ENCODE measurements at places on chromosomes 11 and 22.

DNA sequence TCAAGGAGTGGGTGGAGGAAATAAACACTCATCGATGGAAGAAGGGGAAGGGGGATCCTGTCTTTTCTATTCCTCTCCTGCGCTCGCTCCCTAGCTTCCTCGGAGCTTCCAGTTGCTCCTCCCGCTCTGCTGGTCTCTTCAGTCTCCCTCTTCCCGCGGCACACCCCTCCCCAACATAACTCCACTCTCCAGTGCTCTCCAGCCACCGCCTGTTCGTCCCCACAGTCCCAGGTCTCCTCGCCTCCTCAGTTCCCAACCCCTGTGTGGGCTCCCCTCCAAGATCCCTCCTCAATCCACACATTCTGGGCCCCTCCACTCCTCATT lies 438 bp downstream of the ZW10 start:
- no peak for ATAC-seq

GRCh38 chr11:43515090-43515489 lies 156.4 kb downstream of the TTC17 start:
- no peak for ATAC-seq

GRCh38 chr11:4454021-4454420 lies 4.9 kb downstream of the OR52K2 start:
- ATAC-seq: no peak

GRCh38 chr22:43789452-43789851 lies 22.7 kb downstream of the EFCAB6 start:
- ATAC-seq: peak; percentile 35

GRCh38 chr22:31185056-31185455 lies 25.1 kb downstream of the RNF185 start:
- no peak for ATAC-seq

- ATAC-seq: no peak
Measured at GRCh38 chr11:1300569-1301187, 8.8 kb downstream of the TOLLIP start.

DNA sequence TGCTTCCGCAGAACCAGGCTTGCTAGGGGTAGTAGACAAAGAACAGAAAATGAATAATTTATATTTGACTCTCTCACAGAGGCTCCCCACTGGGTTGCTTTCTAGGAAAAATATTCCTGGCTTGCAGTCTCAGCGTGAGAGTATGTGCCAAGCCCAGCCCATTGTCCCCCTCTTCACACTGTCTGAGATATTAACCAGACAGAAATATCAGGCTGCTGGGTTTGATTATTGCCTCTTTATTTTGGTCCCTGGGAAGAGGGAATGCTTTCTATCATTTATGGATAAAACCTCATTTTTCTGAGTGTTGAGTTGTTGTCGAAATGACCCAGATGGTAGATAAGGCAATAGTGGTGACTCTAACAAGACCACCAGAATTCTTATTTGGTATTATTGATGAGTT lies 367.9 kb downstream of the METTL15 start:
- ATAC-seq: no peak

GRCh38 chr11:35324981-35325380 lies 94.4 kb downstream of the SLC1A2 start:
- ATAC-seq: no peak

DNA sequence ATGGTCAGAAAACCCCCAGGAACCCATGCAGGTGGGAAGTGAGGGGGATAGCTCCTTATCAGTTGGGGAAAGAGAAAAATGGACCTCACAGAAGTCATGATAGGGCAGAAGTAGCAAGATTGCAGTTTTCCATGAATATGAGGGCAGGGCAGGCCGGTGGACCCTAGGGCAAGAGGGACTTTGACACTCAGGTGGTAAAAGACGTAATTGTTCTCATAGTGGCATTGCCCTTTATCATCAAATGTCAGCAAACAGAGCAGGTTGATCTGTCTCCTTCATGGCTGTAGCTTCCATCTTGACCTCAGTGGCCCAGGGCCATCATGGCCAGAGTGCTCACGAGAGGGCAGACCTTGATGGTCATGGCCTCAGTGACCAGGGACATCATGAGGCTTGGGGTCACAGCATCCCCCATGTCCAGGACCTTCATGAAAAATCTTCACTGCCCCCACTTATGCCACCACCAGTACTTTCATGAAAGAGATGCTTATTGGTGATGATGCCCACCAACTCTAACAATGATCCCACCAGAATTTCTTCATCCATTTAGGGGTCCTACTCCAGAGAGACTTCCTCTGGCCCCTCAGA lies 127.1 kb downstream of the SNX19 start:
- no peak for ATAC-seq

- ATAC-seq: no peak
Measured at GRCh38 chr11:46363031-46363407, 15.8 kb downstream of the DGKZ start.

- no peak for ATAC-seq
Measured at GRCh38 chr11:66493130-66493529, 12.9 kb downstream of the DPP3 start.

- ATAC-seq: no peak
Measured at GRCh38 chr11:62778441-62778840, 7.2 kb downstream of the TAF6L start.

- no peak for ATAC-seq
Measured at GRCh38 chr22:37101311-37102066, 8.0 kb downstream of the TMPRSS6 start.

- no peak for ATAC-seq
Measured at GRCh38 chr11:34530545-34531234, 17.1 kb upstream of the ELF5 start.

DNA sequence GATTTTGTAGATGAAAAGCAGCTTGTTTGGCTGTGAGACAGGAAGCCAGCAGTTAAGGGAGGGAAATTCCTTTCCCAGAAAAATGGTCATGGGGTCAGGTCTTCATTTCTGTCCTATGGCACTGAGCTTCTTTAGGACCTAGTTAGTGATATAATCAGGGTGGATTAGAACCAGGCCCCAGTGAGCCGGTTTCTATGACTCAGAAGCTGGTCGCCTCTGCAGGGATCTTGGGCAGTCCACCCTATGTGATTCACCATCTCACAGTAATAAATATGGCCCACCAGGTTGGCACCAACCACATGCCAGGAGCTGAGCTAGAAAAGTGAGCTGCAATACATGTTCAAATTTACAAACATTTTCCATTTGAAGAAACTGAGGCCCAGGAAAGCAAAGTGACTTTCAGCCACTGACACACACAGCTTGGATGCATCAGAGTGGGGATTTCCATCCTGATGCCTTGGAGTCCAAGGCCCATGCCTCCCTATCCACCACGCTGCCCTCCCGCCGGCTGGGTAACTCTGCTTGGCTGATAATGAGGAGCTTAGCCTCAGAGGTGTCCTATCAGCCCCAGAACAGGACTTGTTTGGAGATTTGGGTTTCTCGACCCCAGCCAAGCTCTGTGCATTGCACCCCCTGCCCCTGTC lies 42.0 kb downstream of the CD82 start:
- ATAC-seq: no peak

DNA sequence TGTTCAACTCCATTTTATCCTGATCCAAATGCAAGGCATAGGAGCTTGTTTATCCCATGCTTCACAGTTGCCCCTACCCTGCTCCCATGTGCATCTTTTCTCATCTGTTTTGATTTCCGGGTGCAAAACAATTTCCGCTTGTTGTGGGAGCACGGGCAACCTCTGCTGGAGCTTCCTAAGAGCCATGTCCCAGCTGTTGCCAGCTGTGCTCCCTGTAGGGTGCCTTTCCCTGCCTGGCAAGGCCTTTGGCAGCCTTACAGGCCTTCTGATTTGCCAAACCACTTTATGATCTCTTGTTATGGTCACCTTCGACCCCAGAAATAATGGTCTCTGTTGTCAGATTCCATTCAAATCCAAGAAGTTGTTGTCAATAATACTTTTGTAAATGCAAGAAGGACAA lies 1038.5 kb downstream of the OPCML start:
- no peak for ATAC-seq

DNA sequence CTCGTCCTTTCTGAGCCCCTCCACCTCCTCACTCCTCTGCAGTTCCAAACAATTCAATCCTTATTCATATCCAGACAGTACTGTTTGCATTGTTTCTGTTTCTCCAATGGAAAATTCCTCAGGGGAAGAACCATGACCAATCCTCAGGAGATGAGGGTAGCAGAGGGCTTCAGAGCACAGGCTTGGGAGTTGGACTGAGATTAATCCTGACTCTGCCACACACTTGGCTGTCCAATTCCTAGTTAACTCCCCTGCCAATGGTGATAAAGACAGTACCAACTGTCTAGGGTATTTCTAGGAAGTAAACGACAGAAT lies 58.0 kb downstream of the MICAL3 start:
- no peak for ATAC-seq

GRCh38 chr22:37126882-37127281 lies 17.4 kb upstream of the TMPRSS6 start:
- ATAC-seq: no peak

- peak; percentile 65 for ATAC-seq
Measured at GRCh38 chr22:37163575-37164504, 14.1 kb upstream of the IL2RB start.

DNA sequence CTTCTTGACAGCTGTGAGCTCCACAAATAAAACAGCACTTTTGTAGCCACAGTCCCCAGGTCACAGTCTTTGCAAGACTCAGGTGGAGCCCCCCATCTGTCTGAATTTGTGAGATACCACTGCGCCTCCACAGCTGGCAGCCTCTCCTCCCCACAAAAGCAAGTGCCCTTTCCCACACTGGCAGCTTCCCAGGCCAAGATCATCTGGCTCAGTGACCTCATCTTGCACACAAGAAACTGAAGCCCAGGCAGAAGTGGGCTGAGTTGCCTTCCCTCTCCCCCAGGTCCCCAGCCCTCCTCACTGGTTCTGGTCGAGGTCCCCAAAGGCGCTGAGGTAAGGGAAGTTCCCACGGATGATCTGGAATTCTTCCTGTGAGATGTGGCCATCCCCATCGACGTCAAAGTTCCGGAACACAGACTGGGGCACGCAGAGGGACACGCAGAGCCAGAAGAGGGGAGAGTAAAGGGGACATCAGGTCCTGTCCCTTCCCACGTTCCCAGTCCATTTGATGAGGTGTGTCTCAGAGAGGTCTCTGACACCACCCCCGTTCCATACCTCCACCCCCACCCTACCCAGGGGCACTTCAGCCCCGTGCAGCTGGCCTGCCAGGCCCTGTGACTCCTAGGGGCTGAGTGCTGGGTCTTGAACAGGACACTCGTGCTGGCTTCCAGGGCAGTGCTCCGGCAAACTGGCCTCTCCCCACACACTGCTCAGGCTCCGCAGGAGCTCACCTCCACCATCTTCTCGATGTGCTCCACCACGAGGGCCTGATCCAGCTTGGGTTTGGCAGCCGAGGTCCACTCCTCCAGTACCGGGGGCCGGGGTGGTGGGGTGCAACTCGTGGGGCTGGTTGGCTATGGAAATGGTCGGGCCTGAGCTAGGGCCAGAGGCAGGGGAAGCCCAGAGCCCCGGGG lies 8.9 kb downstream of the RASGRP2 start:
- no peak for ATAC-seq

GRCh38 chr11:110654456-110654855 lies 57.8 kb downstream of the ARHGAP20 start:
- no peak for ATAC-seq

DNA sequence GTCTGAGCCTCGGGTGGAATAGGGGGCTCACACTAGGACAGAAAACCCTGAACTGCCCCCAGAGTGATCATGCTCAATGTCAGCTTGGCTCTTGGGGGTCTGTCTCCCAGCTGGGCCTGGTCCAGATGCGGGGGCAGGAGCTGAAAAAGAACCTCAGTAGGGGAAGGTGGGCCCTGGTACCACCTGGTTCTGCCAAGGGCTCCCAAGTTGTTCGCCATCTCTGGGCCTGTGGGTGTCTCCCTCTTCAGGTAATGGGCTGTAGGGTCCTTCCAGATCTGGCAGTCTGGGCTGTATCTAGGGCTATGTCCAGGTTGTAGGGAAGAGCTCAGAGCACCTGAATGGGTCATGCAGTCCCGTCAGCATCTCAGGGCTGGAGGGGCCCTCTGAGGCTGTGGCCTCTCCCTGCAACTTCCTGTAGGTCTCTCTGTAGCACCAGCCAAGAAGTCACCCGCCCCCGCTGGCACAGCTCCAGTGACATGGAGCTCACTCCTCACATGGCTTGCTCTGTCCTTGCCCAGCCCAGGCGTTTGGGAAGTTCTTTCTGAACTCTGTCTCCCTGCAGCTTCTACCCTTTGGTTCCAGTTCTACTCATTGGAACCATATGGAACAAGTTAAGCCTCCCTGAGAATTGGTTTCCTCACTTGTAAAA lies 33.0 kb upstream of the SOX10 start:
- ATAC-seq: no peak

DNA sequence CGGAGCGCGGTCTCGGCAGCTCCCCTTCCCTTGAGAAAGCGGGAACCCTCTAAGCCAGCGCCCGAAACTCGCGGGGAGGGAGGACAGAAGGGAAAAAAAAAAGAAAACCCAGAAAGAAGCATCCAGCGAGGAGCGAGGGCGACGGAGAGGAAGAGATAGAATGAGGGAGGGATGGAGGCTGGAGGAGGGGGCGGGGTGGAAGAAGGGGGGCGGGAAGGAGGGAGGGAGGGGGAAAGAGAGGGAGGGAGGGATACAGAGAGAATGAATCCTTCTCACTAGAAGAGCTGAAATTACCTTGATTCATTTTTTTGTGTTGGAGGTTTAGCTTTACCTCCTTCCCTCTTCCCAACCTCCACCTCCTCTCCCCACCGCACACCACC lies 19.3 kb upstream of the BDNF start:
- no peak for ATAC-seq

DNA sequence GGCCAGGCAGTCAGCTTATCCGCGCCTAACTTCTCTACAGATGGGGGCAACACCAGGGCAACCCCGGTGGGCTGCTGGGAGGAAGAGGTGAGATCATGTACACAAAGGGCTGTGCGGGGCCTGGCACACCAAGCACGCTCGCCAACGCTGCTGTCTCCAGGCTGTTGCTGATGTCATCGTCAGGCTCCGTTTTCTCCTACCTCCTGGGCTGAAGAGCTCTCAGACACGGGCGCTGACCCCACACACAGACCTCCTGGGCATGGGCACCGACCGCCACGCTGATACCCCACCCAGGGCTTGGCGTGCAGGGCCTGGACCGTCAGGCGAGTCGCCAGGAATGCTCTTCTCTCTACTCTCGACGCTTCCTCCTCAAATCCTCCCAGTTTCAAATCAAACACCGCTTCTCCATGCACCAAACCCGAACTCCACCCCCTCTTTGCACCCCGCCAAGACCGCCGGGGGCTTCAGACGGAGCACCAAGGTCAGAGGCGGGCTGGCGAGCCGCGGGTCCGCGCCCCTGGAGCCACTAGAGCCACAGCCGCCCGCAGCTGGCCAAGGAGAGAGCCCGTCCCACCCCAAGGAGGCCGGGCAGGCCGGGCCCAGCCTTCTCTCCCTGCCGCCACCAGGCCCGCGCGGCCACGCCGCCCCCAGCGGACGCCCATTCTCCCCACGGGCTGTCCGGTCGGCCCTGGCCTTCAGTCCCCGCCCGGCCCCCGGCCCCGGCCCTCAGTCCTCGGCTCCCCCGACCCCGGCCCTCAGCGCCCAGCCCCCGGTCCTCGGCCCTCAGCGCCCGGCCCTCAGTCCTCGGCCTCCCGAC lies 772 bp downstream of the SBF1 start:
- no peak for ATAC-seq

GRCh38 chr22:38148245-38148644 lies 33.4 kb downstream of the PLA2G6 start:
- ATAC-seq: no peak
